Nephron progenitor cell (in vitro differentiated cells): ENCODE measurements at places on chromosomes 6 and 20.
A peak's percentile ranks its signal among the peaks of the same experiment; 100 is the strongest.

DNA sequence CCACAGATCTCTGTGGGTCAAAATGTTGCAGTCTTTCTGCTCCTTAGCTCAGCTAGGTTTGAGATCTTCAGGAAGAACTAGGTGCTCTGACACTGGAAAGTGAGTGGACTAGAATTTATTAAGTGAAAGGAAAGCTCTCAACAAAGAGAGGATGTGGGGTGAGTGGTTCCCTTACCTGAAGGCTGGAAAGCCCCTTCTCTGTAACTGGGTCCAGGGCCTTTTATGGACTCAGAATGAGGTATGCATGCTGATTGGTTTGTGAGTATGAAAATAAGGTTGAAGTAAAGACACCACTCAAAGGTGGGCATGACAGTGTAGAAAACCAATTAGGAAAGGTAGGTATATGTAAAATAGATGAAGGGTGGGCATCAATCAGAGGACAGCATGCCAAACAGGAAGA, 485.5 kb downstream of the CD109 start:
- H3K4me3 ChIP-seq: no peak overlapping the region
- H3K4me1 ChIP-seq: no peaks in the 10 kb centered on the region
- no peak overlapping the region for H3K27ac ChIP-seq
- no peaks in the 10 kb centered on the region for H3K36me3 ChIP-seq
- DNase-seq: no peak

- DNase-seq: no peak
- peaks cover 27% of the 10 kb centered on the region for H3K36me3 ChIP-seq
- no peak overlapping the region for H3K27ac ChIP-seq
- H3K27me3 ChIP-seq: no peaks in the 10 kb centered on the region
These were observed 17.1 kb downstream of the RNF182 start for GRCh38 chr6:13941902-13942301.

- peaks cover 9% of the 10 kb centered on the region for H3K4me1 ChIP-seq
- no peaks in the 10 kb centered on the region for H3K27me3 ChIP-seq
- no peaks in the 10 kb centered on the region for H3K36me3 ChIP-seq
- no peak overlapping the region for H3K4me3 ChIP-seq
- no peak for DNase-seq
These were observed 27.3 kb upstream of the ZBTB24 start for GRCh38 chr6:109510358-109510757.

DNA sequence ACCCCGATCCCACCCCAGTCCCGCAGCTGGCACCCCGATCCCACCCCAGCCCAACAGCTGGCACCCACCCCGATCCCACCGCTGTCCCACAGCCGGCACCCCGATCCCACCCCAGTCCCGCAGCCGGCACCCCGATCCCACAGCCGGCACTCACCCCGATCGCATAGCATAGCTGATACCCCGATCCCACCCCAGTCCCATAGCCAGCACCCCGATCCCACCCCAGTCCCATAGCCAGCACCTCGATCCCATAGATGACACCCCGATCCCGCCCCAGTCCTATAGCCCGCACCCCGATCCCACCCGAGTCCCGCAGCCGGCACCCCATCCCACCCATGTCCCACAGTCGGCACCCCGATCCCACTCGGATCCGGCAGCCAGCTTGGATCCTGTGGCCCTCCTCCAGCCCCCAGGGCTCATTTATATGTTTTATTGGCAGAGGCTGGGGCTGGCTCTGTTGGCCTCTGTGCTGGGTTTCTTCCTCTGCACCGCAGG, 897 bp upstream of the GMEB2 start:
- no peak for DNase-seq
- peak overlapping the region; percentile 94 for H3K27ac ChIP-seq
- peaks cover 26% of the 10 kb centered on the region for H3K36me3 ChIP-seq
- peak overlapping the region; percentile 85 for H3K4me3 ChIP-seq
- peaks cover 2% of the 10 kb centered on the region for H3K27me3 ChIP-seq

- no peak for DNase-seq
- no peaks in the 10 kb centered on the region for H3K27me3 ChIP-seq
- H3K27ac ChIP-seq: no peak overlapping the region
- peaks cover 12% of the 10 kb centered on the region for H3K36me3 ChIP-seq
- H3K4me3 ChIP-seq: no peak overlapping the region
- H3K4me1 ChIP-seq: peaks cover 27% of the 10 kb centered on the region
These were observed 190.6 kb downstream of the SIM1 start for GRCh38 chr6:100274147-100274546.

- H3K27me3 ChIP-seq: no peaks in the 10 kb centered on the region
- H3K4me1 ChIP-seq: peaks cover 5% of the 10 kb centered on the region
- no peak for DNase-seq
- no peaks in the 10 kb centered on the region for H3K36me3 ChIP-seq
- H3K27ac ChIP-seq: no peak overlapping the region
These were observed 554.9 kb downstream of the CDH26 start for GRCh38 chr20:60513141-60513540.

- H3K27ac ChIP-seq: no peak overlapping the region
- no peaks in the 10 kb centered on the region for H3K36me3 ChIP-seq
- H3K27me3 ChIP-seq: no peaks in the 10 kb centered on the region
- H3K4me1 ChIP-seq: peaks cover 29% of the 10 kb centered on the region
- DNase-seq: no peak
These were observed 207.4 kb upstream of the SGK1 start for GRCh38 chr6:134525190-134525868.

DNA sequence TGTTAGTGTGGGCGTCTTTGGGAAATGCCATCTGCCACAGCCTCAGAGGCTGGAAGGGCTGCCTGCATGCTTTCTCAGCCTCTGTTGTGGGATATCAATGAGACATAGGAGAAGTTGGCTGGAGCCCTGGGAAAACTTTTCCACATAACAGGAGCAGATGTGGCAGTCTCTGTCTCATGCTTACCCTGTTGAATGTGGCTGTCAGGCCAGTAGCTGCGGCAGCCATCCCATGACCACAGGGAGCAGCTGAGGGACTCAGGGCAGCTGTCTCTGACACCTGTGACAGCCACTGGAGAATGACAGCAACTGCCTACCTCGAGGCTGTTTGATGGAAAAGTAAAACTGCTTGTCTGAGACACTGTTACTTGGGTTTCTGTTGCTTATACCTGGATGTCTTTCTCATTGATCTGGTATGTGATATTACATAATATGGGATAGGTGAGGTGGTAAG, 64.4 kb downstream of the TULP4 start:
- H3K27me3 ChIP-seq: no peaks in the 10 kb centered on the region
- peaks cover 3% of the 10 kb centered on the region for H3K36me3 ChIP-seq
- H3K4me1 ChIP-seq: peaks cover 47% of the 10 kb centered on the region
- no peak for DNase-seq
- H3K27ac ChIP-seq: no peak overlapping the region

GRCh38 chr6:6912817-6913744, 194.7 kb upstream of the RREB1 start:
- H3K4me3 ChIP-seq: no peak overlapping the region
- peak overlapping the region; percentile 83 for H3K27ac ChIP-seq
- peaks cover 8% of the 10 kb centered on the region for H3K27me3 ChIP-seq
- H3K36me3 ChIP-seq: no peaks in the 10 kb centered on the region
- no peak for DNase-seq

DNA sequence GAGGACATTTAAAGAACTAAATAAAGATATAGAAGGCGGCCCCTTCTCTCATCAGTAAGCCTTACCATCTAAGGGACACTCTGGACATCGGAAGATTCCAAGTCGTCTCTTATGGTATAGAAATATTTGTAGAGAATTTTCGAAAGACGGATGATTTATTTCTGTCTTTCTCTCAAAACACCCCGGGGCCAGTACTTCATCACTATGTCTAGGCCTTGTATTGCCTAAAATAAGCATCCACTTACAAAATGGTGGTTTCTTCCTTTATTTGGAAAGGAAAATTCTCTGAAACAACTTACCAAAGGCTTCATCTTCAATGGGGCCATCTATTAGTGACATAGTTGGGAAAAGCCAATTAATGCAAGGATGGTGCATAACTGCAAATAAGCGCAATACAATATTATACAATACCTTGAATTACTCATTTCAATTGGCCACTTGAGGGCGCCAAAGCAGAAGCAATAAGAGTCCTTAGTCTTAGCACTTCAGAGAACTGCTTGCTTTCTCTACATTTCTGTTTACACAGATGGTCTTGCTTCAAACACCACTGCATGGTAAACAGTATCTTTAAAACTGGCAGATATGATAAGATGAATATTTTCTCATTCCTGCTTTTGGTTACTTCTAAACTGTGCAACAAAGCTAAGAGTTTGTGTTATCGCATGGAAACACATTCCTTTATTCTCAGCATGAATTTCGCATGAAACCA, 113.2 kb downstream of the VIP start:
- DNase-seq: peak; percentile 70
- no peaks in the 10 kb centered on the region for H3K36me3 ChIP-seq
- no peak overlapping the region for H3K4me3 ChIP-seq
- no peaks in the 10 kb centered on the region for H3K27me3 ChIP-seq
- no peaks in the 10 kb centered on the region for H3K4me1 ChIP-seq

- peaks cover 52% of the 10 kb centered on the region for H3K4me1 ChIP-seq
- peak; percentile 70 for DNase-seq
- peak overlapping the region; percentile 98 for H3K4me3 ChIP-seq
- H3K27me3 ChIP-seq: peaks cover 4% of the 10 kb centered on the region
- H3K27ac ChIP-seq: peak overlapping the region; percentile 100
These were observed 590 bp downstream of the HIVEP2 start for GRCh38 chr6:142944124-142945048.

- no peak overlapping the region for H3K27ac ChIP-seq
- H3K27me3 ChIP-seq: peaks cover 17% of the 10 kb centered on the region
- H3K4me1 ChIP-seq: peaks cover 36% of the 10 kb centered on the region
- no peak overlapping the region for H3K4me3 ChIP-seq
These were observed 357.3 kb upstream of the JARID2 start for GRCh38 chr6:14888575-14889000.

- no peak overlapping the region for H3K4me3 ChIP-seq
- H3K4me1 ChIP-seq: peaks cover 37% of the 10 kb centered on the region
- DNase-seq: no peak
- H3K27me3 ChIP-seq: no peaks in the 10 kb centered on the region
- H3K36me3 ChIP-seq: no peaks in the 10 kb centered on the region
- no peak overlapping the region for H3K27ac ChIP-seq
These were observed 44.6 kb downstream of the SYNJ2 start for GRCh38 chr6:158026054-158026900.

DNA sequence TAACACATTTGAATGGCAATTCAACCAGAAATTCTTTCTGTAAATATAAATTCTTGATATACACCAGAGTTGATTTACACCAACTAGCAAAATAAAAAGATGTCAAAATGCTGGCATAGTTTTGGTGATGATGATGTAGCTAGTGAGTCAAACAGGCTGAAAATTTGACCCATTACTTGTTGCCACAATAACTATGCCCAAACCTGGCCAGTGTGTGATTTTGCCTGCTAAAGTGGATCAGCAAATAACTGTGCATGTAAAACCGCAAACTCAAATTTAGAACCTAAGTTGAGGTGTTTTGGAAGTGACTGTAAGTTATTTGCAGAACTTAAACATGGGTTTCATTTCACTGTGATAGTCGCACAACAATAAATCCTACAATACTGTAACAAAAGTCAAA, 125.9 kb downstream of the KIF6 start:
- no peaks in the 10 kb centered on the region for H3K4me1 ChIP-seq
- H3K27me3 ChIP-seq: no peaks in the 10 kb centered on the region
- no peak overlapping the region for H3K27ac ChIP-seq
- no peak overlapping the region for H3K4me3 ChIP-seq

DNA sequence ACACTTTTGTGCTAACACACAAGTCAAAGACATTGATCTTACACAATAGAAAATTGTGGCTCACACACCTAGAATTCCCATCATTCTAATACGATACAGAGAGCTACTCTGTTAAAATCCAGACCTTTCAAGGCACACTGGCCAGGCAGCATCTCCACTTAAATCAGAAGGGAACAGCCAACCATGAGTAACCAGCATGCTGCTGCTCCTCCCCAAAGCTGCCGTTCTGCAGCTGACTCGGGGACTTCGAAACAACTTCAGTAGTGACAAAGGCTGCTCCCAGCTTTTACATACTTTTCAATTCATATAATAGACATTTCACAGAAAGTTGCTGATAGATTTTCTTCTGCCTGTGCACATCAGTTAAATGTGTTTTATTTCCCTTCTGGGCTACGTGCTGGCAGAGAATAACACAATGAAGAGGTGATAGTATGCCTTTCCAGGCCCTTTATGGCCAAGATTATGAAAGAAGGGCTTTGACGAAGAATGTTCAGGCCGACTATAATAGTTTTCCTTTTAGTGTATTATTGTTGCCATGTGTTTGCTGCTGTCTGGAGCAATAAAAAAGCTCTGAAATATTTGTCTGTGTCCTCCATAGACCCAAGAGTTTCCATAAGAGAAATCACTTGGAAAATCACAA, 159.0 kb downstream of the GMDS start:
- no peak overlapping the region for H3K4me3 ChIP-seq
- peaks cover 5% of the 10 kb centered on the region for H3K27me3 ChIP-seq
- no peak overlapping the region for H3K27ac ChIP-seq
- H3K4me1 ChIP-seq: peaks cover 24% of the 10 kb centered on the region

DNA sequence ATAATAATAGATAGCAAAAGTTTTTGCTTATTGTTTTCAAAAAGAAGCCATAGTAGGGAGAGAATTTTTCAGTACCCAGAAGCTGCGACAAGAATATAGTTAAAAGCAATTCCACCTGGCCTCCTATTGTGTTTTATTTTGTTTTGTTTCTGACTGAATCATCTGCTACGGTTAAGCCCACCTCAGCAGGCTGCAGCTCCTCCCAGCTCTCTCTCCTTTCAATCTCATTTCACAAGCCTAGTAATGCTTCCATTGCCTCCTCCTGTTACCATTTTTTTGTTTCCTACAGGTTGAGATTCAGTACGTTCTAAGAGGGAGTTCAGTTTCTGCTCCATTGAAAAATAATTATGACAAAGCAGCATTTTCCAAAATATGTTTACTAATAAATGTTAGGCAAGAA, 77.9 kb downstream of the PCSK2 start:
- peak overlapping the region; percentile 15 for H3K27ac ChIP-seq
- DNase-seq: no peak
- H3K4me1 ChIP-seq: no peaks in the 10 kb centered on the region

DNA sequence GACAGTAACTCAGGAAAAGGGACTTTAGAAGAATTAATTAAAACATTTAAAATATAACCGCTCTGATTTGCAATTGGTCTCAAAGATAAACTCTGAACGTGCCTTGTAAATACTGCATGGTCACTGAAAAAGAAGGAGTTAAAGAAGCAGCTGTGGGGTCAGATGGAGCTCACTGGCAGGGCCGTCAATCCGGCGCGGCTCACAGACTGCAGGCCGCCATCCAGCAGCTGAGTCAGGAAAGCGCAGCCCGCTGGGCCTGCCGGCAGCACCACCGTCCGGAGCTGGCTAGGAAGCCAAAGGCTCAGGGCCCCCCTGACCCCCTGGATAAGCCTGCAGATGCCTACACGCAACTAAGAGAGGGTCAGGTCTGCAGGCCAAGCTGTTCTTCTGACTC, 54.2 kb upstream of the FRMD1 start:
- DNase-seq: no peak
- H3K4me1 ChIP-seq: peaks cover 51% of the 10 kb centered on the region
- no peaks in the 10 kb centered on the region for H3K36me3 ChIP-seq
- peak overlapping the region; percentile 16 for H3K4me3 ChIP-seq
- peaks cover 36% of the 10 kb centered on the region for H3K27me3 ChIP-seq
- H3K27ac ChIP-seq: no peak overlapping the region

- H3K4me3 ChIP-seq: no peak overlapping the region
- no peaks in the 10 kb centered on the region for H3K36me3 ChIP-seq
- H3K27ac ChIP-seq: no peak overlapping the region
- no peaks in the 10 kb centered on the region for H3K27me3 ChIP-seq
- DNase-seq: no peak
- peaks cover 15% of the 10 kb centered on the region for H3K4me1 ChIP-seq
These were observed 93.0 kb upstream of the ELOVL5 start for GRCh38 chr6:53441761-53442160.
